GM12878 (cell line): ENCODE measurements at places on chromosomes 11 and 22.

- no peak for DNase-seq
Measured at GRCh38 chr11:112610996-112611750, 350.0 kb upstream of the NCAM1 start.

GRCh38 chr22:37733625-37734401, 37.0 kb downstream of the TRIOBP start:
- no peak for DNase-seq

- DNase-seq = peak; percentile 1
Measured at GRCh38 chr11:102007567-102008437, 39.4 kb upstream of the CFAP300 start.

- DNase-seq = no peak
Measured at GRCh38 chr11:27347359-27348339, 15.4 kb downstream of the CCDC34 start.

DNA sequence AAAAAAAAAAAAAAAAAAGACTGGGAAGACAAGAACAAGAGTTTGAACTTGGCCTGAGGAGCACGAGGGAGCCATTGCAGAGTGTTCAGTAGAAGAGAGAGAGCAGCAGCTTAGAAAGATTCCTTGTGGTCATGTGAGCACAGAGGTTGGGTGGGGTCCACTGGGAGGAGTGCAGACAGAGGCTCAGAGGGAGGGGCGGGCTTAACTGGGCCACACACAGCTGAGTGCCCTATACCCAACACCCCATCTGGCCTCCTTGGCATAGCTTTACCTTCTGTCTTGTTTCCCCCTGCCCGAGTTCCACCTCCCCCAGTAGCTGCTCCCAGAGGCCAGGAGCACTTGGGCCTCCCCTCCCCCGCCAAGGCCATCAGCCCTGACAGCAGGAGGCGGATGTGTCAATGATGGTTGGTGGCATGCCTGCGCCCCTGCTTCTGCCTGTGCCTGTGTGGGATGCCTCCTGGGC, 12.1 kb downstream of the C11orf86 start:
- no peak for DNase-seq

DNA sequence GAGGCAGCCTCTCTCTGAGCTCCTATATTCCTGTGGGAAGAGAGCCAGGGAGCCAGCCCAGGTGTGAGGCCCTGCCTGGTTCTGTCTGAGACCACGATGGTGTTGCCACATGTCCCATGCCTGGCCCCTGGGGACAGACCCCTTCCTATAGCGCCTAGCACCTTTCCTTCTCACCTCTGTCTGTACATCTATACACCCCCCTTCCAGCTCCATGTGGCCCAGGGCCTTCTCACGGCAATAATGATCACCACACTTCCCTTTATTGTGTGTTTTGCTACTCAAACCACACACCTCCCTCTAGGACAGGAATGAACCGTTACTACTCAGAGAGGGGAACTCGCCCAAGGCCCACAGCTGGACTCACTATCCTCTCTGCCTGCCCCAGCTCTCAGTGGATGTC, 12.8 kb downstream of the CD82 start:
- DNase-seq = no peak

GRCh38 chr11:60625262-60625661, 74.2 kb upstream of the MS4A8 start:
- no peak for DNase-seq

DNA sequence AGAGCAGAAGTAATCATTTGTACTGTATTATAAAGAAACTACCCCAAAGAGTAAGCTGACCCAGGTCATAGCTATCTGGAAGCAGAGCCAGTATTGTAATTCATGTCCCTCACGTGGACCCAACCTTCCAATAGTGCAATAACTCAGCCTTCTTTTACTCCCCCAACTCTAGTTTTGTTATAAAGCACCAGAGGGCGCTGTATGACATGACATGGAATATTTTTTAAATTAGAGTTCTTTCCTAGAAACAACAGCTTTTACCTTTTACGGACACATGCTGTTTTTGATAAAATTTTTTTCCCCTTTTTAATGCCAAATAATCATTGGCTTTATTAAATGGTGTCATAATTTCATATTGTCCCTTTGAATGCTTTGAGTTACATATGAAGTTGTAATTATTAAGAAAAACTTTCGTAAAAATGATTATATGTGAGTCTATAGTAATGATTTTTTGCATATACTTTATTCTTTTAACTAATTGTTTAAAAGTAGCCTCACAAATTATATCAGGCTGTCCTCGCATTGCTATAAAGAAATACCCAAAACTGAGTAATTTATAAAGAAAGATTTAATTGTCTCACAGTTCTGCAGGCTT, 76.9 kb downstream of the DKK3 start:
- DNase-seq = no peak

DNA sequence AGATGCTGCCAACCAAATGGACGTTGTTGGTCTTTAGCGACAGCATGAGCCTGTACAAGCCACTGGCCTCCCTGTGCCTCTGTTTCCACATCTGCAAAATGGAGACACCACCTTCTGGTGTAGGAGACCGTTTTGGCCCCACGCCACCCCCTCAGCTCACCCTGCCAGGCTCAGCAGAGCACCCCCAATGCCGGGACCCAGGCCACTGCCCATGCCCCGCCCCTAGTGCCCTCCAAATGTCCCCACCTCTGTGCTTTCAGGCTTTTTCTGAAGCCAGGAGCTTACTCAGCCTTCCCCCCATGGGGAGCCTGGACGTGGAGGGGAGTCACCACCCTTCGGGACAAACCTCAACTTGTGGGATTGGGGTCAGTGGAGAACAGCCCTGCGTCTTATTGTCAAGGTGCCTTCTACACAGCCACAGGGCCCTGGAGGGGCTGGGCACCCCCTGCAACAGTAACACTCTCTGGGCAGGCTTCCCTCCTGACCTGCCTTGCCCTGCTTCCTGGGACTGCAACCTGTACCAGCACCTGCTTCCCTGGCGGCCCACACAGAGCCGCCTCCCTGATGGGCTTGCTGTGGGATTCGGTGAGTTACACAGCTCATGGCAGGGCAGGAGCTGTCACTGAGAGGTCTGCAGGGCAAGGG, 24.6 kb upstream of the RTL6 start:
- DNase-seq = no peak

DNA sequence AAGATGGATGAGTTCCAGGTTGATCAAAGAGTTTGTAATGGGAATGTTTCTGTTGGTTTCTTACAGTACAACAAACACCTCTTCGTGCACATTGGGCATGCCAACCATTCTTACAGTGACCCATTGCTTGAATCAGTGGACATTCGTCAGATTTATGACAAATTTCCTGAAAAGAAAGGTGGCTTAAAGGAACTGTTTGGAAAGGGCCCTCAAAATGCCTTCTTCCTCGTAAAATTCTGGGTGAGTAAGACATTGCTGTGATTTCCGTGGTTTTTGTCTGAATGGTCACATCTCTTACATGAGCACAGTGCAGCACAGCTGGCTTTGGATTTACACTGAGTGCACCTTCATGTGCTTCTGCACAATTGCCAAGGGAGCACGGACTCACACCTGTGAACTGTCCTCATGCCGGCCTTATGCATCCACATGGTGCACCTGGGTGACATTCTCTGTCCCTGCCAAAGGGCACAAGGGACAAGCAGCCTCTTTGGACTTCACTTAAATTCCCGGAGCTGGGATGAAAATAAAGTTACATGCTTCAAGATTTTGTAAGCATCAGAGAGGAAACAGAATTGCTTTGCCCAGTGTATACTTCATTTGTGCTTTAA, 107.1 kb upstream of the RASSF10 start:
- no peak for DNase-seq

GRCh38 chr22:37569921-37570660, 9.8 kb downstream of the LGALS2 start:
- no peak for DNase-seq

DNA sequence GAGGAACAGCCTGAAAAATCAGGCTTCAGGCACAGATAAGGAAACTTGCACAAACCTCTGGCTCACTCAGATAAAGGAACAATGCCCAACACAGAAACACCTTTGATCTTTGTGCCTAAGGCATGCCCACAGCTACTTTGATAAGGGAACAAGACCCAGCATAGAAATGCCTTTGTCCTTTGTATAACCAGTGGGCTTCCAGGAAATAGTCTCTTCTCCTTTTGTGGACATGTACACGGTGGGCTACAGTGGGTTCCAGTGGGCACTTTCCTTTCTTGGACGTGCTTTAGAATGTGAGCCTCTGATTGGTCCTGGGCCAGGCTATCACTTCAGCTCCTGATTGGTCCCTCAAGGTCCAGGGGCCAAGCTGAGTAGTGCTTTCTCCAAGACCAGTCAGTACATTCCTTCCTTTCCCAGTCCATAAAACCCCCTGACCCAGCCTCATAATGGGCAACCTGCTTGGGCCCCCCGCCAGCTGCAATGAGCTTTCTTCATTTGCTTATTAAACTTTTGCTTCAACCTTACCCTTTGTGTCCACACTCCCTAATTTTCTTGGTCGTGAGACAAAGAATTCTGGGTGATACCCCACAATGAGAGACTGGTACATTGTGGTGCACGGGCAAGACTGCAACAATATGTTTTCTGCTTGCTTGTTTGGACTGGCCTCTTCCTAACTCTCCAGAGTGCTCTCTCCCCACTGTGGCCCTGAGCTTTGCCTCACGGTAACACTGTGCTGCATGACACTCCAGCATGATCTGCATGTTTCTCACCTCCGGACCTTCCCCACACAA, 1.7 kb upstream of the CABIN1 start:
- no peak for DNase-seq

DNA sequence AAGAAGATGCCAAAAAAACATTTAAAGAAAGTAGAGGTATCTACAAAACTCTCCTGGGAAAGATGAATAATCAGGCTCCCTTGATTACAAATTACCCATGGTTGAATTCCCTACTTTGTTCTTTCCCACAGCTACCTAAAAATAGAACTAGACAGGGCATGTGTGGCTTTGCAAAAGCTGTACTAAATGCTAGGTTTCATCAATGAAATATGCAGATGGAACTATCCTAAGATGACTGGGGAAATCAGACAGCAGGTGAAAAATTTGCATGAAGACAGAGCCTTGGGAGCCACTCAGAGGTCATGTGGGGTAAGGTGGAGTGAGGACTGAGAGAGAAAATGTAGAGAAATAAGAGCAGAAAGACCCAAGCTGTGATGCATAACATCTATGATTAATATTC, 14.7 kb downstream of the LAYN start:
- no peak for DNase-seq

GRCh38 chr22:19407649-19408606, 23.6 kb downstream of the HIRA start:
- no peak for DNase-seq

DNA sequence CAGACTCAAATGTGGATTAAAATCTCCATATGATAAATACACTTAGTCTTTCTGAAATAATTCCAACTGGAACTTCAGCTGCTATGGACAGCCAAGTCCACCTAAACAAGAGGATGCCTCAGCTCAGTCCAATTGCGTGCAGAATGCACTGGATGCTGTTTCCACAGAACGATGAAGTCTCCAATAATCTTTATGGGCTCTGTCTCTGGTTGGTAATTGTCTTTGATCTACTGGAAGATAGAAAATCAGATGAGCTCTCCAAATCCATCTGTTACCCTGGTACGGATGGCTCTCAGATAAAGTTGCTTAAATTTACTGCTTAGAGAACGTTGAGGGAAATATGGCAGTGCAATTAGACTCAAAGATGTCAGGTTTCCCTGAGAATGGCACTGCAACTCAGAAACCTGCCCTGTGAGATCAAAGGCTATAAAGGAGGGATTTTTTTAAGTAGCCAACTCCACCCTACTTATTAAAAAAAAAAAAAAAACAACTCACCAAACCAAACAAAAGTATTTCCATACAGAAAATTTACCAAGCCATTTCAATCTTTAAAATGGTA, 859 bp upstream of the BIRC3 start:
- DNase-seq = no peak

DNA sequence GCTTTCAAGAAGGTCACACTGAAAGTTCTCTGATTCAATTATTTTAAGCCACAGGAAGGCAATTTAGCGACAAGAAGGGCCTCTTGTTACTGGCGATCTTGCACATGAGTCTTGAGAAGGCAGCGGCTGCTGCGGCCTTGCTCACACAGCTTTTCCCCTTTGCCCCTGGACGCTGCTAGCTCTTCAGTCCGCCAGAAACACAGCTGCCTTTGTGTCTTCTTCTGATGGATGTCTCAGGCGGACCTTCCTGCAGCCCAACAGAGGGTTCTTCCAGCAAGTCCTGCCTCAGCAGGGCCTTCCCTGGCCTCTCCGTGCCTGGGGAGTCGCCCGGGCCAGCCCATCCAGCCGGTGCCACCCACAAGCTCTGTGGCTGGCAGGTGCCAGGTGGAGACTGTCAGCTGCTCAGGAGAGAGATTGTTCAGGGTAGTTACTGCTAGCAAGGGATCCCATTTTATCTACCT, 59.4 kb downstream of the PKNOX2 start:
- no peak for DNase-seq

DNA sequence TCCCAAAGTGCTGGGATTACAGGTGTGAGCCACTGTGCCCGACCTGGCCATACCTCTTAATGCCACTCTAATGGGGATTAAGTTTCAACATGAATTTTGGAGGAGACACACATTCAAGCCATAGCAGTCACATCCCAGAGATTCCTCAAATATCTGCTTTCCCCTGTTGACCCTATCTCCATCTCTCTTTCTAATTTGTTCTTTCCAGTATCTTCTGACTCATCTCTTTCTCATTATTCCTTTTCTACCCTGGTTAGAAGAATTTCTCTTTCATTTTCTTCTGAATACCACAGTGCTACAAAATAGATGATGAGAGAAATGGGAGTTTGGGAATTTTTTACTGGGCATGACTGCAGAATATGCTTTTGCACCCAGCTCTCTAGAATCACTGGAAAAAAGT, 5.1 kb downstream of the OR10V1 start:
- no peak for DNase-seq

- no peak for DNase-seq
Measured at GRCh38 chr11:118882491-118882890, 1.2 kb upstream of the CXCR5 start.

- no peak for DNase-seq
Measured at GRCh38 chr22:17446698-17447097, 77.4 kb downstream of the CECR2 start.

- no peak for DNase-seq
Measured at GRCh38 chr11:123507043-123507442, 77.0 kb downstream of the GRAMD1B start.

GRCh38 chr11:12497431-12497830, 120.1 kb downstream of the PARVA start:
- no peak for DNase-seq

GRCh38 chr11:94272738-94273313, 31.6 kb upstream of the IZUMO1R start:
- DNase-seq = no peak

DNA sequence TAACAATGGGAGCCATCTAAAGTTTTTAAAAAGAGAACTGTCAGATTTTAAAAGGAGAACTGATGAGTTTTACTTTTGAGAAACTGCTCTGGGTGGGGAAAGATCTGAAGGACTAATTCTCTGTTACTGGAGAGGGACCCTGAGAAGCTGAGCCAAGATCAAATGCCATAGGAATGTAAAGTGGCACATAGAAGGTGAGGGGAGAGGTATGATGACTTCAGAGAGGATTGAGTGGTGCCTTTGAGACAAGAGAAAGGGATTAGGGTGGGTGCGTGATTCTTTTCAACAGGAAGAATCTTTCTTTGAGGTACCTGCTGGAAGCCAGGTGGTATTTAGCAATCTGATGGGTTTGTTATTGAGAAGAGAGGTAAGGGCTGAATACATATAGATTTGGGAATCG, 9.0 kb downstream of the CRKL start:
- no peak for DNase-seq
